ENCODE measurements at places on chromosomes 7 and 10.

GRCh38 chr10:108465871-108466641, 1301.5 kb upstream of the SORCS1 start:
- no peak for DNase-seq

DNA sequence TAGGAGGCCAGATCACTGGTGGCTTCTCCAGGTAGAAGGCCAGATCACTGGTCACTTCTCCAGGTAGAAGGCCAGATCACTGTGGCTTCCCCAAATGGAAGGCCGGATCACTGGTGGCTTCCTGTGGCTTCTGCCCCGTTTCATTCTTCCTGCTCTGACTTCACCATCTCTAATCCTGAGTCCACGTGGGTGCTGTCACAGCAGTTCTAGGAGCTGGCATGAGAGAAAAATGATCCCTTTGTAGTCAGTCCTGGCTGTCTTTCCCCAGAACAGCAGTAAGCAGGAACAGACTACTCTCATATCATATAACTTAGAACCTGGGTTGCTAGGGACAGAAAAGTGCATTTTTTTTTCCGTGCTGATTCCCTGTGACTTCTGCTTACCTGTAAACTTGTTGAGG, 90.9 kb downstream of the ACTR3B start:
- DNase-seq, result no peak

- no peak for DNase-seq
Measured at GRCh38 chr7:144497282-144497681, 93.8 kb upstream of the NOBOX start.

DNA sequence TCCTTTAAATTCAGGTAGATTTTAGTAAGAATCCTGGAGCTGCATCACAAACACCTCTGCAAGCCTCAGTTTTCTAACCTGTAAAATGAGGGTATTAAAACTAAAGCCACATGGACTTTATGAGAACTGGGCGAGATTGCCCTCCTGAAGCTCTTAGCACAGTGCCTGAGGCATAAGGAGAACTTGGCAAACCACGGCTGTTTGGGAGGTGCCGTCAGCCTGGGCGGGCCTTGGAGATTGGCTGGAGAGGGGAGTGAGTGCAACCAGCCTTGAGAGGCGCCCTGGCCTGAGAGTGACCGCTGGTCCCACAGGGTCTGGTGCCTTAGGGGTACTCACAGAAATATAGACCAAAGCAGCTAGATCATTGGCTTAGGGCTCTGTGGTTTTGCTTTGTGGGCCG, 5.4 kb upstream of the TNS3 start:
- DNase-seq, result no peak

DNA sequence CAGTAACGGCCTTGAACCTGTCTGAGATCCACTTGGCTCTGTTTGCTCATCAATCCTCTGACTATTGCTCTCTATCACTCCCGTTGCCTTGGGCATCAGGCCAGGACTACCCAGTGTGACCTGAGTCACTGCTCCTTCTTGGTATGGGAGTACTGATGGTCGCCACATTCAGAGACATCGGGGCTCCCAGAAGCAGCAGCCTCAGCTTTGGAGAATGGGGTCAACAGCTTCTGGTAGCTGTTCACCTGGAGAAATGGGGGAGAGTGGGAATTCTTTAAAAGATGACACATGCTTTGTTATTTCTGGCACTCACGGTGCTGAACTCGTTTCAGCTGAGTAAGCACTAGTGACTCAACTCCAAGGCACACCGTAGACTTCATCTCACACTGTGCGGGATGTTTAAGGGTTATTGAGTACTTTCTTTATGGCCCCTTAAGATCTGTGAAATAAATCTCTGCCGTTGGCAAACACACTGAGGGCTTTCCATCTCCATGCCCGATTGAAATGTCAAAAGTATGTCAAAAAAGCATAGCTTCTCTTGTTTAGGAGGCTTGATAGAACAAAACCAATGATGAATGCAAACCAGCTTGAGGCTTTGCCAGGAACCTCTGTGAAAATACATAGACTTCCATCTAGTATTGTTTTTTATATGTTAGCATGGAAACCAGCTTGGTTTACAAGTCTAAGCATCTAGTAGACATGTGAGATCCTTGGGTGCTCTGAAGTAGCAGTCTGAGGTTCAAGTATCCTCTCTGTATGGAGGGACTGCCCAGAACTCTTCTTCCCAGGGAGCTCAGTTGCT, 333.1 kb downstream of the CXCL12 start:
- DNase-seq, result no peak

- DNase-seq, result no peak
Measured at GRCh38 chr10:126263006-126263676, 125.1 kb downstream of the ADAM12 start.

DNA sequence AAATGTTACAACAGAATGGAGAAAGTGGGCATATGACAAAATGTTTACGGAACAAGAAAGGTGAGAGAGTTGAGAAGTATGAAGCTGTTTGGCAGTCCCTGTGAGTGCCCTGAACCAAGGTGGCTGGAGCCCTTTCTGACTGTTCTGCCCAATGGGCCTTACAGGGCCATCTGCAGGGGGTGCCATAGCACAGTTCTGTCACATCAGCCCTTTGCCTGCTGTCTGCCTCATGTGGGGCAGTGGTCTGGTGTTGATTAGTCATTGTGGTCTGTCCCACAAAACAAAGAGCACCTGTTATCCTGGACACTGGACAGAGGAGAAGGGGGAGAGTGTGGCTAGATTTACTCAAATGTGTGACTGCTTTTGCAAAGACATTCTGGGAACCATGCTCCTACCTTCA, 51.5 kb upstream of the OSBPL3 start:
- DNase-seq, result no peak

- DNase-seq, result no peak
Measured at GRCh38 chr10:68870545-68871104, 30.5 kb upstream of the DDX50 start.

DNA sequence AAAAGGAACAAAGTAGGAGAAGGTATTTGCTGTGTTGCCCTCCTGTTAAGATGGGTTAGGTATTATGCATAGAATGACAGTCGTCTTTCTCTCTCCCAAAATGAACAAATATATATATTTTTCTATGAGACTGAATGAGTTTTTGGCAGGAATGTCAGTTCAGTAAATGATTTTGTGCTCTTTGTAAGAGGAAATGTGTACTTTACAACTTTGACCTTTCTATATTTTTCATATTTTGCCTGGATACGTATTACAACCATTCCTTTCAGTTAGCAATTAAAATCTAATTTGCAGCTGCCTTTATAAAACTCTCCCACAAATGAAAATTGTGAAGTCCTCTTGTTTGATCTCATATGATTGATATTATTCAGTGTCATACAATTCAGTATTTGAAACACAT, 336.6 kb upstream of the MEOX2 start:
- DNase-seq, result no peak

- no peak for DNase-seq
Measured at GRCh38 chr10:23171232-23171876, 20.8 kb upstream of the PTF1A start.

DNA sequence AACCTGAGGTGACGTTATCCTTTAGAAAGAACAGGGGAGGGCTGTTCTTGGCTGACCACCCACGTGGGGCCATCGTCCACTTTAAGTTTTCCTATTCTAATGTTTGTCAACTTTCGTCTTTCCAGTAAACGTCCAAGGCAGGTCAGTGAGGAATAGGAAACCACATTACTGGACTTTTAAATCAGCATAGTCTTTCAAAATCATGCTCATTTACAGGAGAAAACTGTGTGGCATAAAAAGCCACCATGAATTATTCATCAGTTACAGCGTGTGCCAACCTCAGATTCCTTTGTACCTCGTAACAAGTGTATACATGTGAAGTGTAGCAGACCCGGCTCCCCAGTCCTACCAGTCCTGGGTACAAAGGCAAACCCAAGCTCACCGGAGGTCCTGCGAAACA, 25.1 kb upstream of the ABLIM1 start:
- DNase-seq, result no peak

DNA sequence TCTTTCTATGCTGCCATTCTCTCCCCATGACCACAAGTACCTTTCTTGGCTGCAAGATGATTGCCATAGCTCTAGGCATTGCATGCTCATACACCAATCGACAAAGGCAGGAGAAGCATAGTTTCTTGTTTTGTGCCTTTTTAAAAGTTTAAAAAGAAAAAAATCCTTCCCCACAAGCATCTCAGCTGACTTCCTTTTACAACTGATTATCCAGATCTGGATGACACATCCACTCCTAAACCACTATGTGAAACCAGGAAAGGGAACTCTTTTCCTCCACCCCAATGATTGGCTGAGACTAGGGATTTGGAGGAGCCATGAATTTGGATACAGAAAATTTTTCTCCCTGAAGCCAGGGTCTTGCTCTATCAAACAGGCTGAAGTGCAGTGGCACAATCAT, 14.5 kb upstream of the LRRC4 start:
- no peak for DNase-seq

DNA sequence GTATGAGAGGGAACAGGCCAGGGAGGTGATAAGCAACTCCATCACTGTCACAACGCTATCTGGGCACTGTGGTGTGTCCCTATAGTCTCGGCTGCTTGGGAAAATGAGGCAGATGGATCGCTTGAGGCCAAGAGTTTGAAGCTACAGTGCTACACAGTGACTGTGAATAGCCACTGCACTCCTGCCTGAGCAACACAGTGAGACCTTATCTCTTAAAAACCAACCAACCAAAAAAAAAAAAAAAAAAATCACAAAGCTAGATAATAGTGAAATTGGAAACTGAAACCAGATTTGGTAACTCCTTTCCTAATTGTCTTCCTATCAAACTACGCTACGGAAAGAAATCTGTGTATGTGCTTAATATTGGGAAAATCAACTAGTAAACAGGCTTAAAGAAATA, 14.1 kb downstream of the MICU1 start:
- no peak for DNase-seq

DNA sequence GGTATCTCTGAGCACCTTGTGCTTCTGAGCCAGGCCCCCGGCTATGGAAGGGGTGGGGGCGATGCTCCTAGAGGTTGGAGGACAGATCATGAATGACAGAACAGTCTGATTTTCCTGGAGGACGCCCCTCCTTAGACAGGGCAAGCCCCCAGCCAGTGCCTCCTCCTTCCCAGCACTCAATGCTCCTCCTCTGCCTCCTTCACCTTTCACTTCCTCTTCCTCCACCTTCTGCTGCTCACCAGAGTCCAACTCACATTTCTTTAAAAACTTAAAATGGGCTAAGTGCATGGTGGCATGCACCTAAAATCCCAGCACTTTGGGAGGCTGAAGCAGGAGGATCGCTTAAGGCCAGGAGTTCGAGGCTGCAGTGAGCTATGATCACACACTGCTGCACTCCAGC, 71.1 kb upstream of the CUX1 start:
- no peak for DNase-seq

DNA sequence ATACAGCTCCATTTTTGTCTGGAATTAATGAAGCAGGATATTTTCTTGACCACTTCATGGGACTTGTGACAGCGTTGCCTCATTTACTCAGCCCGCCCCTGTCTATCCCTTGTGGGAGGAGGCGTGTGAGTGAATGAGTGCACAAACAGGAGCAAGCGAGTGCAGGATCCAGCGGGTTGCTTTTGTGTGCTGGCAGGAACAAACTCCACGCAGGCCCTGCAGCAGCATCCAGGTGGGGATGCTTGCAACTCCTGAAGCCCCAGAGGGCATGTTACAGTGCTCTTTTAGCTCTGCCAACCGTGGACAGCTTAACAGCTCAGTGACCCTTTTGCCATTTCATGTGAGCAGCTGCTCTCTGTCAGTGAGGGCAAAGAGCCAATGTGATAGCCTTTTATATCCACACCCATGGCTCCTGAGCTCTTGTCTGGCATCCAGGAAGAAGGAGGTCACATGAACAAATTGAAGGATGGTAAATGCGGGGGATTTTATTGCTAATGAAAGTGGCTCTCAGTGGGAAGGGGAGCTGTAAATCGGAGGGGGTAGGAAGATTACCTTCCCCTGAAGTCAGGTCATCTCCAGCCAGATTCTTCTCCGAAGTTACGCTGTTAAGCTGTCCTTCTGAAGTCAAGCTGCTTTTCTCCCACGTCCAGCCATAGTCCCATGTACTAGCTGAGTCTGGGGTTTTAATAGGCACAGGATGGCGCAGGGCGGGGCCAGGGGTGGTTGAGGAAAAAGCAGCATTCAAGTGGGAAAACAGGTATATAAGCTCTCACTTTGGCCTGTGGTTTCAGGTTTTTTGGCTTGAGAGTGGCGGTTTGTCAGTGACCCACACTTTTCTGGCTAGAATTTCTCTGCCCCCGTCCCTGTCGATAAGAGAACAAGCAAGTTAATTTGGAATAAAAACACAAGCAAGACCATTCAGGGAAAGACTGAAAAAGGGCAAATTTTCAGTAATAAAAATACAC, 714.7 kb upstream of the MBL2 start:
- DNase-seq, result no peak

GRCh38 chr10:126646110-126646509, 24.4 kb downstream of the C10orf90 start:
- no peak for DNase-seq

GRCh38 chr10:113133497-113134115, 183.6 kb downstream of the TCF7L2 start:
- no peak for DNase-seq

- no peak for DNase-seq
Measured at GRCh38 chr10:76001019-76001418, 569.6 kb downstream of the LRMDA start.

DNA sequence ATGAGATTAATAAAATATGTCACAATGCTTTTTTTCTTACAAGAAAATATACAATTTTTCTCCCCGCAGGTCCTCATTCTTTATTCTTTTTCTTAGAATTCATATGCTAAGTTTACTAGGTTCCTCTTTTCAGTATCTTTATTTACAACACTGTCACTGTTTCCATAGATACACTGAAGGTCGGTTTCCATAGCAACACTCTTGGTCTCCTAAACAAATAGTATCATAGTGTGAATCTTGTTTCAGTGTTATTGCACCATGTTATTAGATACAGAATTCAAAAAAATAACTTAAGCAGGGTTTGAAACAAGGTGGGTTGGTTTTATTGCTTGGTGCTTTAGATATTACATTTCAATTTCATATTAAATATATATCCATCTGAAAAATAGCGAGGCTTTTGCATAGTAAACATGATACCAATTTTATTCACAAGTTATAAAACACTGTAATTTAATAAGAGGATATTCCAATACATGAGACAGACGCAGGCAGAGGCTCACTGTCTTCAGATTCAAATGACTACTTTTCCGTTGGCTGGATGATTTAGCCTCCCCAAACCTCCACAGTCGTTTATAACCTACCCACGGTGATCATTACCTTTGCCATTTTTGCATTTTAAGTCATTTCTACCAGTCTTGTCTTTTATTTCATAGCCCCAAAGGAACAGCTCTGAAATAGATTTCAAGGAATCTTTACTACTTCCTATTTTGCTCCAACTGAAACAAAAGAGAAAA, 88.9 kb upstream of the KLF6 start:
- DNase-seq, result no peak

DNA sequence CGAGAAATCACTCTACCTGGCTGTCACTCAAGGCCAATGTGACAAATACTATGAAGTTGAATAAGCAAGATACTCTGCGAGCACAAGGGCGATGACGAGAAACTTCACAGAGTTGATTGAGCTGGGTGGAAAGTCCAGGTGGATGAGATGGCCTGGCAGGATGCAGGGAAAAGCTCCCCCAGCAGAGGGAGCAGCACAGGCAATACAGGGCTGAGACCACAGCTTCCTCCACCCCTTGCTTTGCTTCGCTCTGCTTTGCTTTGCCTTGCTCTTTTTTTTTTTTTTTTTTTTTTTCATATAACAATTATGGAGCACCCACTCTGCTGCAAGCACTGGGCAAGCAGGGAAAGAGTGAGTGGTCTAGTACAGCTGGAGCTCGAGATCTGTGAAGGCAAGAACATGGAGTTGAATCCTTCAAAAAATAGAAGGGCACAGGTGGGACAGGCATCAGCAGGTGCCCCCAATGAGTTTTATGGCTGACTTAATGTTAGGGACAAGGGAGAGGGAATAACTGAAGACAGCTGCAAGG, 88.3 kb downstream of the CABCOCO1 start:
- no peak for DNase-seq
